ENCODE measurements at places on chromosomes 1 and 21.

DNA sequence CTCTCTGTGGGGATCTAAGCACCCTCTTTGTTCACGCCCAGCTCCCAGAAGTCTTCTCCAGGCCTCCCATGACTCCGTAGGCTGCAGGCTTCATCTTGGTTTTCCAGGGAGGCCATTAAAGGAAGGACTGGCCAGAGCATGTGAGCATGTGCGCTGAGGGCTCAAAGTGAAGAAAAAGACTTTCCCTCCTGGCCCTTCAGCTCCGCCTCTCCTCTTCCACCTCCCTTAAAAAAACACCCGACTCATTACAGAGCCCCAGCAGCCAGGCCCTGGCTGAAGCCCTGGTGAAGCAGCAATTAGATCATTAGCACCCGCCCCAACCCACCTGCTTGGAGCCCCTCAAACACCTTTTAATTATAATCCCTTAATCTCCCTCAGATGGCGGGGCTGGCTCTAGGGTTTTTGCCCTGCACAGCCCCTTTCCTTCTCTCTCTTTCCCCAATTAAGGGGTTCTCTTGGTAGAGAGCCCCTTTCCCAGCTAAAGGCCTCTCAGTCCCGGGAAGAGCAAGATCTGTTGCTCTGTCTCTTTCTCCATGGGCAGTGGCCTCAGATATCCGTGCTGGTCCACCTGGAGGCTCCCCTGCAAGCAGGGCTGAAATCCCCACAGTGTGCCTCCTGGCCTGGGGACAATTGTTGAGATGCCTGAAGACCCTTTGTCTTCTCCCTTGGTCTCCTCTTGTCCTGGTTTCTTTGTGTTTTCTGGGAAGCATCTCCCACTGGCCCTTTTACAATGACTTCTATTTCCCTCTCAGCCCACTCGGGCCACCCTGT, 30.5 kb downstream of the RHBG start:
- DNase-seq = no peak

GRCh38 chr1:56142301-56142700, 437.1 kb downstream of the PLPP3 start:
- DNase-seq = no peak

- DNase-seq = no peak
Measured at GRCh38 chr1:147185432-147185831, 13.2 kb upstream of the PRKAB2 start.

GRCh38 chr1:177859572-177859971, 110.3 kb downstream of the SEC16B start:
- no peak for DNase-seq

- peak; percentile 90 for DNase-seq
Measured at GRCh38 chr1:155176544-155177071, 3.0 kb downstream of the TRIM46 start.

DNA sequence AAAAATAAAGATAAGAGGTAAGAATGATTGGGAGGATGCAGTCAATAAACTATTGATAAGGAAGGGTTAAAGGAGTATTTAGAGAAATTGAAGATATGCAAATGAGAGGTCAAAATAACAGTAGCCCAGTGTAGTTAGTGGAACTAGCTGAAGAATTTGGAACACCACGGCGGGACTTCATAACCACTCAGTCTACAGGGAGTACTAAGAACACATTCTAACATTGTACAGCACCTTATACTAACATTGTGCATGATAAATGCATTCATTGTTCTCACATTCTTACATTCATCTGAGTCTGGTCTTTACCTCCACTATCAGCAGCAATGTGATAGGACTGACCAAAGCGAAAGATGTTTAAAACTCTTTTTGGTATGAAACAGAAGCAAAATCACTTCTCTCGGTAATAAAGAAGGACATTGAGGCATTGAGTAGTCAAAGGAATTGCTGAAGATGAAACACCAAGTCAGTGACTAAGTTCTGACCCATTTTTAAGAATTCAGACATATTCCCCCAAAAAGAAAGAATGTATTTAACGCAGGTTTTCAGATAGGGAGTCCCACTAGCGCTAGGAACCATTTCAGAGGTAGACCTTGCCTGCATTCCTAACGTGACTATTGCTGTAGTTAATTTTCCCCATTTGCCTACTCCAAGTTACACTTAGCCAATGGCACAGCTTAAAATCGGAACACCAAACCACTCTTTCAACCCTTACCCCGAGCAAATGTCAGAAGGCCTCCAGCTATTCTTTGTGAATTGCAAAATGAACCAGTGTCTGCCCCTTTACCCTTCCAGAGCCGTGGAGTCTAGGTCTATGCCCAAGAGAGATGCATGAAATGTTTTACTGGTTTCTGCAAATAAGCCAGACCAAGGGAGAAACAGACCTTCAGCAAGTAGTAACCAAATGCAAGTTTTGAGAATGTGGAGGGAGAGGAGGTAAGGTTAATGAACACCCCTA, 108.8 kb upstream of the IRF2BP2 start:
- no peak for DNase-seq

DNA sequence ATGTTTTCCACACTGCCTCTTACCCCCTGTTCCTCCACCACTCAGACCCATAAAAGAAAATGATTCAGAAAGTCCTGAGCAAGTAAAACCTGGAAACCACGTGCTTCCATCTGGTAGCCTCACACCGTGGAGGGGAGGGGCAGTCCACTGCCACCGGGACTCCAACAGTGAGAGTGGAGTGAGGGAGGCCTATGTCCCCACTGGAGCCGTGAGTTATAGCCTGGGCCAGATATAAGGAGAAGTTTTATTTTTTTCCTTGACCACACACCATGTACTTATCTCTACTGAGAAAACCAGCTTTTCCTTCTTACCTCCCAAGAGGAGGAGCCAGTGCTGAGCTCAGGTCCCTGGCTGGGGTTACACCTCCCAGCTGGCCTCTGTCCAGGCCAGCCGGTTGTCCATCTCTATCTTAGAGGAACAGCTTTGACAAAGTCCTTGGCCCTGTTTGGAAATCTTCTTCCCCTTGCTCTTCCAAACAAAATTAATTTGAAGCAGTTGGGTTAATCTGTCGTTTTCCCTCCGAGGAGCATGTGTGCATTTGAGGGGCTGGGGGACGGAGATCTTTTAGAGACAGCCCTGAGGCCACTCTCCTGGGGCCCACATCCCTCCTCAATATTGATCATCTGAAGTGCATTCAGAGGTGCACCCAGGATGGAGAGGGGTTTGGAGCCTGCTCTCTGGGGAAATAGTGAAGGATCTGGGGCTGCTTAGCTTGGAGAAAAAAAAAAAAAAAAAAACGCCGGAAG, 49.1 kb upstream of the SERBP1 start:
- DNase-seq = peak; percentile 95

DNA sequence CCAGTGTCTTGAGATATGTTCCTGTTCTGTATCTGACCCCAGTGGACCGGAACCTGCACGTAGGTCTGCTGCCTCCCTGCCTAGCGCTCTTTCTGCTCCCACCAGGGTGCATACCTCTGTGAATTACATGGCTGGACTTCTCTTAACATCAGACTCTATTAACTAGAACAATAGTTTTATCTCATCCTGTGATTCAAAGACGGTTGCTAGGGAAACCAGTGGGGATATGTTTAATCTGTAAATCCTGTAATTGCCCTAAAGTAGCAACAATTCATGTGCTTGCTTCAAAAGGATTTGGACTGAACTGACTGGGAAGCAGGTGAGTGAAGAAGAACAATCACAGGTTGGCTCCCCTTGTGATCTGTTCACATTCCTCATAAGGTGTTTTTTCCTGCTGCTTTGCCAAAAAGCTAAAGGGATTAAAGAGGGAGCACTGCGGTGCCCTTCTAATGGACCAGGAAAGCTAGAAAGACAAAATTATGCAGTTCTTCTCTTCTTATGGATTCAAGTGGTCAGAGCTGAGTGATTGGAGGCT, 52.7 kb upstream of the DIRAS3 start:
- DNase-seq = no peak

DNA sequence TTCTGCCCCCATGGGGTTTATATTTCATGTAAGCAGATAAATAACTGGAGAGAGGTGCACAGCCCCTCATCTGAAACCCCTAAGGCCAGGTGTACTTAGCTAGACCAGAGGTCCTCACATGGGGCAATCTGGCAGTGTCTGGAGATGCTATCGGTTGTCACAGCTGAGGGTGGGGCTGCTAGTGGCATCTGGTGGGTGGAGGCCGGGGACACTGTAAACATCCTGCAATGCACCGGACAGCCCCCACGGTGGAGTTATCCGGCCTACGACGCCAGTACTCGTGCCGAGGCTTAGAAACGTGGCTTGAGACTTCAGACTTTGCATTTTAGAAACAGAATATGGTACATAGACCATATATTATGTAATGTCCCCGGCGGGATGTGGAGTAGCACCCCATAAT, 186.5 kb upstream of the VAMP3 start:
- DNase-seq = no peak

DNA sequence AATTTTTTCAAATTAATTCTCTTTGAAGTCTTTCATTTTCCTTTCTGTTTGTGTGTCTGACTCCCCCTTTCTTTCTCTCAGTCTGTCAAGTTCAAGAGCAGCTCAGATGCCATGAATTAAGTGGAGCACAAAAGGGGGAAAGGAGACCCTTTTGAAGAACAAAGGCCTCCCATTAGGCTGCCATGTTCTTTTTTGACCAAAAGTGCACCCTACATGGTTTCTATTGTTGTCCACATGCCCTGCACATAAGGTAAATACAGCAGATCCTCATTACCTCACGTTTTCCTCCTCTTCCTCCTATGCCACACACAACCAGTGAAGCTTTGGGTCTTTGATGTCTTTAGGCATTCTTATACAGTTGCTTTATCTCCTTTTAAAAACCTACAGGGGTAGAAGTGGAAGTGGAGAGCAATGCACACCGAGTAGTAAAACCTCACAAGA, 47.7 kb downstream of the POU2F1 start:
- DNase-seq = no peak

- DNase-seq = no peak
Measured at GRCh38 chr21:27813344-27813743, 846.5 kb upstream of the ADAMTS5 start.

GRCh38 chr21:38567335-38567969, 69.2 kb upstream of the ERG start:
- DNase-seq = no peak

- DNase-seq = no peak
Measured at GRCh38 chr1:36400514-36400824, 2.8 kb upstream of the LSM10 start.

GRCh38 chr1:71357708-71358107, 276.9 kb upstream of the ZRANB2 start:
- DNase-seq = no peak

GRCh38 chr1:95437781-95438180, 203.8 kb downstream of the RWDD3 start:
- no peak for DNase-seq

- DNase-seq = no peak
Measured at GRCh38 chr1:12276225-12276624, 46.4 kb downstream of the VPS13D start.

GRCh38 chr1:16046842-16047241, 3.3 kb downstream of the CLCNKB start:
- DNase-seq = no peak

Measured in OCI-M1 (cell line).